ENCODE measurements at places on chromosomes 5 and 9. TPM values are rescaled to one million over a fixed set of nuclear protein-coding genes. Genes with fewer than 3 reads are reported as not detected.

The SCGB3A2 gene
- not detected for total RNA-seq

DNA sequence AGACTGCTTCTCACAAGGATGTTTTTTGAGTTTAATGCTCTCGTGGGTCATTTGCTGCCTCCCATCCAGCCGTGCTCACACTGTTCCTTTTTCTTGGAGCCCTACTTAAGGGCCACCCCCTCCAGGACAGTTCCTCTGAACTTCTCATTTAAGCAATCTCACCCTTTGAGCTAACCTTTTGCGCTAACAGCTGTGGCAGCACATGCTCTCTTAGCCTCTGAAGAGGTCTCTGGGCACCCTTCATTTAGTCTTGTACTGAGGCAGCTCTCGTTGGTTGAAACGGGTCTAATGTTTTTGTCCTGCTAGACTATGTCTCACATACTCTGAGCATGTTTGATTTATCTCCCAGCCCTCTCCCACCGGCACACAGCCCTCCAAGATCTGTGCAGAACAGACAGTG lies 11.8 kb downstream of the ALDH1B1 start:
- DNase-seq = no peak

- DNase-seq = no peak
These were observed 88.4 kb upstream of the BOD1 start for GRCh38 chr5:173704615-173705511.

DNA sequence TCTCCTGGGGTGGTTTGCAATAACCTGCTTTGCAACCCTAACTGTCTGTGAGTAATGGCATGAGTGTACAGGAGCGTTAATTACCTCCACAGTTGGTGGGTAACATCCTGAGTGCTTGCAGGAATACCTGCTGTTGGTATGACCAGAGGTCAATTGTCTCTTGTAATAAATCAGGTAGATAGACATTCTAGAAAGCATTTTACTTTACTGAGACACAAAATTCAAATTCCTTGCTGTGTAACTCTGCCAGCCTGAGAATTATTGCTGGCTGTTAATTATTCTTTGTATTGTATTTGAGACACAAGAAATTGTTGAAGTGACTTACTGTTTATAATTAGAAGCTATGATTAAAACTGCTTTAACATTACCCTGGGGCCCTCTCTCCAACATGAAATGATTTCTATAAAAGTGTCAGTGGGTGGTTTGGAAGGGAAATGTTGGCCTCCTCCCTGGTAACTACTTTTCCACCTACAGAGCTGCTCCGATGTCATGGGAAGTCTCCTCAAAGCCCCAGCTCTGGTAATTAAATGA lies 150.8 kb upstream of the ADCY2 start:
- DNase-seq = no peak

All from sigmoid colon (tissue), 7 donors.